A549 treated with Mapracorat at 1 μM for 4 hours (cell line): ENCODE measurements at places on chromosomes 2 and 18. TPM values are rescaled to one million over a fixed set of nuclear protein-coding genes. Genes with fewer than 3 reads are reported as not detected.

POMC gene
- 0.14 TPM in 1 of 5 replicates, not detected in the others for total RNA-seq

RAB27B gene
- total RNA-seq = 9.1 to 13.0 TPM (median 10.5 TPM) in 5 replicates

C2orf72 gene
- total RNA-seq = 4.8 to 7.5 TPM (median 6.2 TPM) in 5 replicates

MC4R gene
- not detected in 5 replicates for total RNA-seq

SLC8A1 gene
- total RNA-seq = 0.26 to 0.36 TPM (median 0.34 TPM) in 5 replicates

CDKL4 gene
- total RNA-seq = not detected in 5 replicates

DES gene
- 0.07 to 0.39 TPM (median 0.24 TPM) in 5 replicates for total RNA-seq

ATAD2B gene
- 5.6 to 8.5 TPM (median 7.2 TPM) in 5 replicates for total RNA-seq

ABCG8 gene
- not detected in 5 replicates for total RNA-seq

C2orf80 gene
- total RNA-seq = not detected in 5 replicates

ITPRID2 gene
- total RNA-seq = 43.1 to 46.0 TPM (median 45.3 TPM) in 5 replicates

DAW1 gene
- 2.3 to 3.2 TPM (median 2.6 TPM) in 5 replicates for total RNA-seq

CBLN2 gene
- 0.05 to 0.42 TPM (median 0.07 TPM) in 5 replicates for total RNA-seq

CCDC121 gene
- total RNA-seq = 3.4 to 4.3 TPM (median 3.8 TPM) in 5 replicates

HAAO gene
- not detected in 5 replicates for total RNA-seq

EVX2 gene
- total RNA-seq = not detected in 5 replicates

CNDP1 gene
- not detected in 5 replicates for total RNA-seq

IGFBP2 gene
- 66.0 to 94.9 TPM (median 90.1 TPM) in 5 replicates for total RNA-seq

IRS1 gene
- 11.5 to 17.0 TPM (median 15.6 TPM) in 5 replicates for total RNA-seq

CFAP210 gene
- 0.27 to 0.81 TPM (median 0.46 TPM) in 5 replicates for total RNA-seq

ANKRD30BL gene
- total RNA-seq = not detected in 5 replicates

SNORC gene
- total RNA-seq = 4.7 to 14.3 TPM (median 11.0 TPM) in 5 replicates

PLEKHH2 gene
- 1.4 to 2.5 TPM (median 1.7 TPM) in 5 replicates for total RNA-seq

CCDC74A gene
- 11.8 to 17.2 TPM (median 16.6 TPM) in 5 replicates for total RNA-seq

RIT2 gene
- total RNA-seq = not detected in 5 replicates

FOXD4L1 gene
- 0.16 to 0.63 TPM (median 0.31 TPM) in 5 replicates for total RNA-seq

TDRD15 gene
- total RNA-seq = not detected in 5 replicates

TCF23 gene
- total RNA-seq = not detected in 5 replicates

TEX44 gene
- total RNA-seq = not detected in 5 replicates

CFAP65 gene
- total RNA-seq = 0.12 to 0.48 TPM (median 0.29 TPM) in 5 replicates

RTP5 gene
- not detected in 5 replicates for total RNA-seq

MC2R gene
- total RNA-seq = not detected in 5 replicates

DUSP2 gene
- 0.41 to 0.67 TPM (median 0.44 TPM) in 5 replicates for total RNA-seq

TMEM163 gene
- 0.10 to 0.17 TPM (median 0.14 TPM) in 4 of 5 replicates, not detected in the other for total RNA-seq

CPO gene
- 0.11 to 0.13 TPM in 2 of 5 replicates, not detected in the others for total RNA-seq

ZNF513 gene
- 9.7 to 14.7 TPM (median 13.5 TPM) in 5 replicates for total RNA-seq

ADGRF3 gene
- 0.04 to 0.28 TPM (median 0.13 TPM) in 4 of 5 replicates, not detected in the other for total RNA-seq

DOK6 gene
- not detected in 5 replicates for total RNA-seq

ASPRV1 gene
- 0.19 to 0.27 TPM (median 0.23 TPM) in 5 replicates for total RNA-seq

IGFBP5 gene
- total RNA-seq = 0.08 to 0.25 TPM (median 0.20 TPM) in 5 replicates

GKN1 gene
- 0.30 to 1.00 TPM (median 0.56 TPM) in 5 replicates for total RNA-seq

DPP10 gene
- total RNA-seq = not detected in 5 replicates

ADCYAP1 gene
- total RNA-seq = not detected in 5 replicates

LHCGR gene
- not detected in 5 replicates for total RNA-seq

MCM6 gene
- 44.9 to 51.9 TPM (median 47.9 TPM) in 5 replicates for total RNA-seq

LYPD6B gene
- not detected in 5 replicates for total RNA-seq
